ENCODE measurements at places on chromosomes 3 and 15.

DNA sequence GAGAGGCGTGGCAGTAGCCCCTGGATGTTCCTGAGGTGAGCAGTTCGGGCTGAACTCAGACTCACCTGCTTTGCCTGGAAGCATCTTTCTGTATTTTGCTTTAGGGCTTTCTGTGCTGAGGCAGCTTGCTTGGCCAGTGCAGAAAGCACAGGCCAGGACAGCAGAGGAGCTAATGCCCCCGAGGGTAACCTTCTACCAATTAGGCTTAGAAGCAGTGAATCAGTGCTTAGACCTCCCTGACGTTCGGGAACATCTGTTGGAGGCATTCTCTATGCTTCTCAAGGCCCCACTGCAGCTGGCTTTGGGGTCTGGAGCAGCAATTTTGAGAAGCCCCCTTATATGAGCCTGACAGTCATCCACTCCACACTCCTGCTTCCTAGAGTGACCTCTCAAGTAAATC is 350.7 kb upstream of the PROK2 start:
- DNase-seq, result no peak

GRCh38 chr3:26460985-26461384 is 161.6 kb upstream of the LRRC3B start:
- DNase-seq, result no peak

DNA sequence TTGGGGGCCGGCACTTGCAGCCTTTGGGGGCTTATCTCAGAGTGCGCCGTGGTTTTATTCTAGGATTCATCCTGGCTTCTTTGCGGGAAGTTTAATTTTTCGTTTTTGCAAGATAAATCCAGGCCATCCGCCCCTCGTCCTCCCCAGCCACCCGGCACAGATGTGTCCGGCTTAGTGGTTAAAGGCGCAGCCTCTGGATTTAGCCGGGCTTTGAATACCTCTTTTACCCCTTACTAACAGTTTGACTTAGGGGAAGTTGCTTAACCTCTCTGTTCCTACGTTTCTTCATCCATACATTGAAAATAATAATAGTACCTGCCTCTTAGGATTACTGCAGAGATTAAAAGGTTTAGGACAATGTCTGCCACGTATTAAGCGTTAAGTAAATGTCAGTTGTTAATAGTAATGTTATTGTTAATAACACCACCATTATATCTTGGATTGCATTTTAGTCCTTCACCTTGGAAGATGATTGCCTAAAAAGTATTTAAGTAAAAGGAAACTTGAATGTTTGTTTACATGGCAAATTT is 714 bp downstream of the ECT2 start:
- DNase-seq, result no peak

- DNase-seq, result no peak
Measured at GRCh38 chr15:60932051-60932915, 296.8 kb downstream of the RORA start.

DNA sequence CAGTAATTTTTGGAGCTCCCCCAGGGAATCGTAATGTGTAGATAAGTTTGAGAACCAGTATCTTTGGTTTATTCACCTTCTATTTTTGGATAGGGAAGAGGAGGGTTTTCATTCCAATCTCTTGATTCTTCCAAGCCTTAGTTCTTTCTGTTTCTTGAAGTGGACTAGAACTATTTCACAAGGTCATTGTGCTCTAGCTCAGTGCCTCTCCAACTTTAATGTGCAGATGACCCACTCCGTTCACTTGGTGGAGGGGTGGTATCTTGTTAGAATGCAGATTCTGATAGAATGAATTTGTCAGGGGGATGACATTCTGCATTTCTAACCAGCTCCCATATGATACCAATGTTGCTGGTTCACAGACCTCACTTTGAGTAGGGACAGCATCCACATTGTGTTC is 35.5 kb downstream of the COLQ start:
- DNase-seq, result no peak

GRCh38 chr3:194285850-194286197 is 65.3 kb downstream of the CPN2 start:
- no peak for DNase-seq

DNA sequence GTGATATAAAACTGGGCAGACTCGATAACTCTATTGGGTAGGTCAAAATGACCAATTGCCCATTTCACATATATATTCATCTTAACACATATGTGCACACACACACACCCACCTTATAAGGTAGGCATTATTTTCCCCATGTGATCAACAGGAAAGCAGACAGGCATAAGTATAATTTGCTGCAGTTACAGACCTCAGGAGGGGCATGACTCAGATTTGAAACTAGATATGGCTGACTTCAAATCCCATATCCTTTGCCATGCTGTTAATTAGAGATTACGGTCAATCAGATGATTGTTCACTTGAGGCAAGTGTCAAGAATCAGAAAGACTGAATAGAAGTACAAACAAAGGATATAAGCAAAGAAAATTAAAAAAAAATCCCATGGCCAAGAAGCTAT is 910.6 kb downstream of the NTRK3 start:
- DNase-seq, result no peak

GRCh38 chr3:183527428-183528379 is 27.8 kb downstream of the KLHL6 start:
- no peak for DNase-seq

GRCh38 chr15:57567891-57568290 is 23.8 kb upstream of the MYZAP start:
- no peak for DNase-seq

DNA sequence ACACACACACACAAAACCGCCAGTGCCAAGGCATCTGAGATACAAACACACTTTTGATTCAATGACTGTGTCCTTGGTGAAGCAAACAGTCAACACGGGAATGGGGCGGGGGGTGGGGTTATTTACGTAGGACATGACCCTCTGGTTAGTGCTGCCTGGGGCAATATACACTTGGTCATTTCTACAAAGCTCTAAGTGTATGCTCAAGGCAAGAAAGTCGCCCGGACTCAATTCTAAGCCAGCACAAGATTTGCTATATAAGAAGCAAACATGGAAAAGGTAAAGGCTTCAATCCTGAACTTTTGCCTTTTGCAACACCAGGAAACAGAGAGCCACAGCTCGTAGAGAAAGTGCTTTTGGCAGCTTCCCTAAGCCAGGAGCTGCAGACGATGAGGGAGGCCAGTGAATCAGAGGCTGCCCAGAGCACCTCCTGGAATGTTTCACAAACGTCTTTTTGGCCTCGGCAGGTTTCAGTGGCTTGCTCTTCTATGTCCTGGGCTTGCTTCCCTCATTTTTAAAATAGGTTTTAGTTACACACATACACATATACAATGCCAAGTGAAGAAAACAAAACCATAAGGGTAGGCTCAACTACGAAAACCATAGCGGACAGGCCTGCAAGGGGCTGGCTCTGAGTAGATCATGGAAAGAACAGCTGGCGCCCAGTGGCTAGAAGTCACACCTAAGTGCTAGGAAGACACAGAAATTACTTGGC is 73.6 kb downstream of the TM4SF4 start:
- no peak for DNase-seq

DNA sequence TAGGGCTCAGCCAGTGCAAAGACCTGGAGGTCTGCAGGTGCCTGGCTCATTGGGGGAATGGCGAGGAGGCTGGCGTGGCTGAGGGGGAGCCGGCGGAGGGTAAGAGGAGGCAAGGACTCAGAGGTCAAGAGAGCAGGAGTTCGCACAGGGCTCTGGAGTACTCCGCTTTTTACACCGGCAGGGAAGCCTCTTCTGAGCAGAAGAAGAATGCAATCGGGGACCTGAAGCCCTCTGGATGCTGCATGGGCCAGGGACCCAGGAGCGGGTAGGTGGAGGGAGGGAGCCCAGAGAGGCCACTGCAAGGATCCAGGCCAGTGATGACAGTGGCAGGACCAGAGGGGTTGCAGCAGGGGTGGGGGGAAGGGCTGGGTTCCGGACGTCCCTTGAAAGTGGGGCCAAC is 70.4 kb upstream of the TAMM41 start:
- no peak for DNase-seq
